CD14-positive monocyte (primary cell): ENCODE measurements at places on chromosomes 4 and X.

DNA sequence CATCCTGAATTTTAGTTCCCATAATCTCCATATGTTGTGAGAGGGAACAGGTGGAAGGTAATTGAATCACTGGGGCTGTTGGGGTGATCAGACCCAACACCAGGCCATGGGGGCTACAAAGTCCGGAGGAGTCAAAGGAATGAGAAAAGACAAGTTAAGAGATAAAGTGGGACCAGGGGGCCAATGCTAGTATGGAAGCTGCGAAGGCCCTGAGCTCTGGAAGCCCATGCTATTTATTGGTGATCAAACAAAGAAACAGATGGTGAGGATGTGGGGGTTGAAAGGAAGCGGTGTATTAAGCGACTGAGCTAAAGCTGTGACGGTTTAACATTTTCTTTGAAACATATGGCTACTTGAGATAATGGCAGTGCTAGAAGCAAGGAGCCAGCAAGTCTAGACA lies 132.8 kb downstream of the PDGFC start:
- no peak for DNase-seq

DNA sequence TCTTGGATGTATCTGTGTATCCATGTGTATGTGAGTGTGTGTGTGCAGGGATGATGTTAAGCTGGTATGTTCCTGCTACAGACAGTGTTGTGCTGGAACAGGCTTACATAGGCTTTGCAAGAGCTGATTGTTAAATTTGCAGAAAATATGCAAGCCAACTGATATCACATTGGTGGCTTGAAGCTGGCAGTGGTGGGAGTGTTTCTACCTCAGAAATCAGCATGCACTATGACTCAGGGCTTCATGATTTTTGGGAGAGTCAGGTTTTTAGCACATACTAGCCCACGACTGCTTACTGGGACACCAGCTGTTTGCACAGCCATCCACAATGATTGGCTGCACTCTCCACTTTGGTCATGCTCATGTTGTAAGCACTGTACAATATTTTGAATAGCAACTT lies 261.8 kb downstream of the DHX15 start:
- DNase-seq: no peak

- DNase-seq: no peak
Measured at GRCh38 chr4:177292171-177292570, 17.5 kb upstream of the NEIL3 start.

DNA sequence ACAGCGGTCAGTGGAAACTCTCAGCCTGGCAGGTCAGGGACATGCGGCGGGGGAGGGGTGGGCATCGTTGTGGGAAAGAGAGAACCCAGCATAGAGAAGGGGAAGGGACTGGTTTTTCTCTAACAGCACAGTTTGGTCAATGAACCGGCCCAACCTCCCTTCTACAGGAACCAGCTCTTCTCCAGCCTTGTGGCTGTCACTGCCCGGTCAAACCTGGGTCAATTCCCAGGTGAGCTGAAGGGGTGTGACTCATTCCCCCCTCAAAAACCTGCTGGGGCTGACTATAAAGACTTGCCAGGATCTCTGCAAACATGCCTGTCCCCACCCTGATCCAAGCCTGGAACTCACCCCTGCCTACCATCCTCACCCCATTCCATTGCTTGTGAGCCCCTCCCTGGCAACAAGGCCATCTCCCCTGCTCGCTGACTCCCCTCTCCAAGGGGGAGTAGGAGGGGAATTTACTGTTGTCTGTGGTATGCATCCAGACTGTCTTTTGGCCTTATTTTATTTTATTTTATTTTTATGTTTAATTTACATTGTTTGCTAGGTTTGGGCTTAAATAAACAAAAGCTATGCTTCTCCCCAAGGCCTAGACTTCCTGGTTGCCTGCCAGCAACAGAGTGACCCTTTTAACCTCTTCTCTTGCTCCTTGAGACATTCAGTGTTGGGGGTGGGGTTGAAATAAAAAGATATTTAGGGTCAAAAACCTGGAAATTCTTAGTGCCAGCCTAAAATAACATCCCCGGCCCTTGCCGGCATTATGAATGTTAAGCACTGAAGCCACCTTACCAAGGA lies 49.6 kb downstream of the TSC22D3 start:
- DNase-seq: no peak

- no peak for DNase-seq
Measured at GRCh38 chr4:74716436-74716765, 77.9 kb downstream of the BTC start.

DNA sequence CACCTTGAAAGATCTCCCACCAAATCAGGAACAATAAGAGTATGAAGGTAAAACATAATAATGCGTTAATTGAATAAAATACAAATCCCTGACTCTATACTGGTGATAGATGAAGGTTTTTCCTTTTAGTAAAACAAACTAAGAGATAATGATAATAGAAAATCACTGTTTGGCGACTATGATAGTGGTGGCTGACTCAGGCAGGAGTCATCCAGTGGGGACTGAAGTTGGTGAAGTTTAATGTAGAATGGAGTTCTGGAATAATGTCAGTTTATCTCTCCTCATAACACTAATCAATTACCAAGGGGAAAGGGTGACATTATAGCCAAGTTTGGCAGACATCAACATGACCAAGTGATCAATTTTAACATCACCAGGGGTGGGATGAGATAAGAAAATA lies 21.3 kb downstream of the ABCG2 start:
- no peak for DNase-seq

DNA sequence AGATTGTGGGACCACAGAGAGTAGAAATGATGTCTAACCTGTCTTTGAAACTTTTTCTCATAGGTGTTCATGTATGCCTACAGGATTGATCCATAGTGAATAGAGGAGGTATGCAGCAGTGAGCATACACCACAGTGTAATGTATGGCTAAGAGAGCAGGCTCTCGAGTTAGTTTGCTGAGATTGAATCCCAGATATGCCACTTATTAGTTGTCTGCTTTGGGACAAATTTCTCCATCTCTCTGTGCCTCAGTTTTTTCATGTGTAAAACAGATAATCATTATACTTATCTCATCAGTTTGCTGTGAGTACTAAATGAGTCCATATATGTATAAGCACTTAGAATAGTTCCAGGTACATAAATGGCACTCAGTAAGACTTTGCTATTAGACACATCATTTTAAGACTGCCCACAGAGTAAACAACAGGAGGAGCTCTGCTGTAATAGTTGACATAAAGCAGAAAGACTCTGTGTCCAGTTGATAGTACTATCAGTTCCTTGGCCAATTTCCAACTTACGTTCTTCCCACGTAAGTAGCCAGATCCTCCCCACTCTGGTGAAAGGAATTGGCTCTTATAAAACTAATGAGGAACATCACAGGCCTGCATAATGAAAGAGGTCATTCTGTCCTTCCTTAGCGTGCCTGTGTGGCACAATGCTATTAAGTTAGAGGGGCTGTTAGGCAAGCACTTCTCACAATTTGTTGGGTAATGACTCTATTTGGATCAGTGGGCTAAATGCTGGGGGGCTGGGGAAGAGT lies 20.7 kb upstream of the RNF150 start:
- no peak for DNase-seq

- no peak for DNase-seq
Measured at GRCh38 chr4:78331965-78332364, 219.6 kb upstream of the ANXA3 start.

- DNase-seq: no peak
Measured at GRCh38 chr4:64598066-64598465, 188.8 kb upstream of the TECRL start.

DNA sequence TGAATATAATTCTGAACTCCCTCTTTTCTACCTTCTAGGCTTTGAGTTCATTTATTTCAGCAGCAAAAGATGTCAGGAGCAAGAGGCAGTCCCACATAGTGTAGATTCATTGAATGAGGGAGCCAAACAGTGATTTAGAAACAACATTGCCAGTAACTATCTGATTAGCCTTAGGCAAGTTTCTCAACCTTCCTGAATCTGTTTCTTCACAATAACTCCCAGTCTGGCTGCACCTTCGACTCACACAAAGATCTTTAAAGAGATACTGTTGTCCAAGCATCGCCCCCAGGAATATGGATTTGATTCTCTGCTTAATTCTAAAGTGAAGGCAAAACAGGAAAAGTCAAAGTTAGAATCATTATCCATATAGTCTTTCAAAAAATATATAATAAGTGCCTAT lies 1026.2 kb downstream of the DMD start:
- DNase-seq: no peak
